Trophoblast cell (in vitro differentiated cells and primary cell): ENCODE measurements at places on chromosomes 3 and 15.

DNA sequence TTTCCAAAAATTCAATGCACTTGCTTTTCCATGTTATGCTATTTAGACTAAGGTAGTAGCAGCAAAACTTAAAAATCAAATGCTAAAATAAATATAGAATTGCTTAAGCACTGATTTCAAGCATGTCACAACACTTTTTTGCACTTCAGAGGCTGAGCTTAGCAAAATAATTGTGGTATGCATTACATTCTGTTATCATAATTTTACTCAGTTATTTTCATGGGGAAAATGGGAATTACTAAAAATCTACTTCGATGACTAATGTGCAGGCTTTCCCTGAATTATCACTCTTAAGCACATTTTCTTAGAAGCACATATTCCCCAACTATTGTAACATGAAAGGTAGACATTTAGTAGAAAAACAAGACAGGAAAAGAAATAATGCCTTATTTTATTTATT, 322.4 kb upstream of the CBLB start:
- no peak for DNase-seq

- no peak for DNase-seq
Observed at GRCh38 chr3:105927741-105928140, 58.9 kb upstream of the CBLB start.

GRCh38 chr3:42085641-42086376, 5.3 kb upstream of the TRAK1 start:
- DNase-seq = no peak

- DNase-seq = peak; percentile 73
Observed at GRCh38 chr15:74631935-74632560, 16.4 kb downstream of the CLK3 start.

DNA sequence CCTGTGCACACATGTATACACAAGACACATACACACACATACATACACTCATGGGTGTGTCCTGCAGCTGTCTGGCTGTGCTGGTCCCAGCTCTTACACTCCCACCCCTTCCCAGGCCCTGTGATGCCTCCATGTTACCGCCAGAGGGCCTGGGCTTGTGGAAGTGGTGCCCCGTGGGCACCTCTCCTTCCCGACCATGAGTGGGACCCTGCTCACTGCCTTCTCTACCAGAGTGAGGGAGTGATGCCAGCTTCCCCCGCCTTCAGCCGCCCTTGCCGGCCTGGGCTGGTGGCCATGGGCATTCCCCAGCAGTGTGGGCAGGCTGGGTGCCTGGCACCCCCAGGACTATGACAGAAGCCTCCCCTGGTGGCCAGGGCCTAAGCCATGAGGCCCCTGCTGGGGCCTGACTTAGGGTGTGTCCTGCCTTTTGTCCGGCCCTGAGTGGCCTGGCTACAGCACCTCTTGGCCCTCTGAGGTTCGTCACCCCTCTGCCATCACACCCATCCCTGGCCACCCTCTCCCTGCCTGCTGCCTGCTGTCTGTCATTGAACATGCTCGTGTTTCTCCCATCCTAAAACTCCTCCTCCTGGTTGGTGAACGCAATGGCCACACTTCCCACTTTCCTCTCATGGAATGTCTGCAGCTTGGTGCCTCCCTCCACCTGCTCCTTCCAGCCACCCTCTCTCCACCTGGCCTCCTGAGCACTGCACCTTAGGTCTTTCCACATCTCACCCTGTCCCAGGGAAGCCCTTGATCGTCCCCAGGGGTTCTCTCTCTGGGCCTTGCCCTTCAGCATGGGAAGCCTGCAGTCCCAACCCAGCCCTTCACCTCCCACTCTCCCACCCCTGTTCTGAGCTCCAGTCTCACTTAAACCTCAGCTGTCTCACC, 14.6 kb downstream of the HDAC11 start:
- no peak for DNase-seq

DNA sequence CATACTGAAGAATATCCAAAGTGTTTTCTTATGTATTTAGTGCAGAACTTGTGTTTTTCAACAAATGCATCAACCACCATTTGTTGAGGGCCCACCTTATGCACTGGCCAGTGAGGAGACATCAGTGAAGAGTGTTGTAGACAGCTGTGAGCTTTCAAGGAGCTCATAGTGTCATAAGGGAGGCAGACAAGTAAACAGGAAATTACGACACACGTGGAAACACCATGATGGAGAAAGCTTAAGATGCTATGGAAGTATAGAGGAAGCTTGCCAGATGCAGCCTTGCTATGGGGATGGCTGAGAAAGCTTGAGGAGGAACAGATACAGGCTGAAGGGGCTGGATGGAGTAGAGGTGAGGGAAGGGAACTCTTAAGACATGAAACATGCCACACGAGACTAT, 50.8 kb upstream of the PSMD6 start:
- DNase-seq = no peak
